PC-9 (cell line): ENCODE measurements at places on chromosomes 2 and 18. TPM values are rescaled to one million over a fixed set of nuclear protein-coding genes. Genes with fewer than 3 reads are reported as not detected.

IL36A gene
- not detected in 2 replicates for total RNA-seq

FN1 gene
- 39.4 and 42.5 TPM in 2 replicates for total RNA-seq

CCDC178 gene
- total RNA-seq: not detected in 2 replicates

GPR155 gene
- total RNA-seq: 0.18 and 0.79 TPM in 2 replicates

RAB6D gene
- total RNA-seq: not detected in 2 replicates

CRACDL gene
- 29.6 and 33.7 TPM in 2 replicates for total RNA-seq

KYNU gene
- 44.5 and 55.7 TPM in 2 replicates for total RNA-seq

PSTPIP2 gene
- not detected in 2 replicates for total RNA-seq

FNDC4 gene
- total RNA-seq: 5.3 and 6.3 TPM in 2 replicates

PLGLB1 gene
- total RNA-seq: 2.7 and 5.7 TPM in 2 replicates

CNRIP1 gene
- total RNA-seq: not detected in 2 replicates

ARPC2 gene
- 228 and 273 TPM in 2 replicates for total RNA-seq

AQP4 gene
- not detected in 2 replicates for total RNA-seq

LTBP1 gene
- total RNA-seq: 10.3 and 10.4 TPM in 2 replicates

ALMS1 gene
- 14.7 and 16.7 TPM in 2 replicates for total RNA-seq

ATOH8 gene
- total RNA-seq: 0.25 TPM in 1 of 2 replicates, not detected in the other

CLIP4 gene
- 107 and 134 TPM in 2 replicates for total RNA-seq

SLC4A3 gene
- 7.3 and 9.0 TPM in 2 replicates for total RNA-seq

EFHD1 gene
- 10.6 and 15.0 TPM in 2 replicates for total RNA-seq

GNAL gene
- total RNA-seq: 0.98 and 3.3 TPM in 2 replicates

CERKL gene
- 1.5 and 1.6 TPM in 2 replicates for total RNA-seq

NCKAP5 gene
- total RNA-seq: not detected in 2 replicates

AQP12A gene
- not detected in 2 replicates for total RNA-seq

CAPN14 gene
- 0.35 TPM in 2 replicates for total RNA-seq

TNS1 gene
- total RNA-seq: 5.5 and 6.0 TPM in 2 replicates

EVX2 gene
- total RNA-seq: not detected in 2 replicates

ANKRD30BL gene
- not detected in 2 replicates for total RNA-seq

VWC2L gene
- not detected in 2 replicates for total RNA-seq

PKP4 gene
- total RNA-seq: 55.5 and 59.1 TPM in 2 replicates

CHRNG gene
- total RNA-seq: not detected in 2 replicates

IL1RL2 gene
- total RNA-seq: 1.2 and 1.9 TPM in 2 replicates

MC4R gene
- total RNA-seq: not detected in 2 replicates

TMEM200C gene
- total RNA-seq: not detected in 2 replicates

COL3A1 gene
- not detected in 2 replicates for total RNA-seq

TEKT4 gene
- 0.15 TPM in 1 of 2 replicates, not detected in the other for total RNA-seq

CENPO gene
- 21.3 and 33.0 TPM in 2 replicates for total RNA-seq

TIMM21 gene
- total RNA-seq: 17.9 and 32.6 TPM in 2 replicates

TMEM127 gene
- total RNA-seq: 38.4 and 50.3 TPM in 2 replicates

DES gene
- total RNA-seq: 0.60 TPM in 1 of 2 replicates, not detected in the other

OTX1 gene
- 6.8 and 7.0 TPM in 2 replicates for total RNA-seq

RPRM gene
- total RNA-seq: 2.1 and 2.9 TPM in 2 replicates

POTEJ gene
- not detected in 2 replicates for total RNA-seq

ATG16L1 gene
- 55.7 and 63.9 TPM in 2 replicates for total RNA-seq

HIBCH gene
- 14.7 and 17.4 TPM in 2 replicates for total RNA-seq

UGT1A5 gene
- total RNA-seq: 71.3 and 91.2 TPM in 2 replicates

SP140L gene
- 15.1 and 23.6 TPM in 2 replicates for total RNA-seq
